ENCODE measurements at places on chromosomes 2 and 18.

- DNase-seq, result no peak
Observed at GRCh38 chr2:219957820-219958219, 330.4 kb downstream of the SLC4A3 start.

GRCh38 chr2:220703279-220703678 lies 868.8 kb downstream of the EPHA4 start:
- no peak for DNase-seq

DNA sequence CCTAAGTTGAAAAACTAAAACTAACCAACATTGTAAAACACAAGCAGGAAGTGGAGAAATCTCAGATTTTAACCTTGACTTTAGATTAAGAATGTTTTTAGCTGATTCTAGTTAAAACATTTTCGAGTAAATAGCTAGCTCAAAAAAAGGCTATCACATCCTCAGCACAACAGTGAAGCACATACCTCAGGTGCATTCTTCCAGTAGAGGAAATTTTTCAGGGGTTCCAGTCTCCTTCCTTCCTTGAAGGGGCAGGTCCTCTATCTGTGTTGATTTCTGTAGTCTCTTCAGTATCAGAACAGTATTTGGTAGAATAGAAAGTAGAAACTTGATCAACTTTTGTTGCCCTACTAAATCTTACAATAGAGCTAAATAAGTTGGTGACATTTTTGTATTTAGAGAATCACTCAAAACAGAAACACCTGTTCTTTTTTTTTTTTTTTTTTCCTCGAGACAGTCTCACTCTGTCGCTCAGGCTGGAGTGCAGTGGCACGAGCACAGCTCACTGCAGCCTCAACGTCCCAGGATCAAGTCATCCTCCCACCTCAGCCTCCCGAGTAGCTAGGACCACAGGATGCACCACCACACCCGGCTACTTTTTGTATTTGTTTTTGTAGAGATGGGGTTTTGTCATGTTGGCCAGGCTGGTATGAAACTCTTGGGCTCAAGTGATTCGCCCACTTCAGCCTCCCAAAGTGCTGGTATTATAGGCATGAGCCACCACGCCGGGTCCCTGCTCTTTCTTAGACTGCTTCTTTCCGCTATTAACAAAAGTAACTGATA lies 6.9 kb upstream of the GPR155 start:
- DNase-seq, result peak; percentile 19

DNA sequence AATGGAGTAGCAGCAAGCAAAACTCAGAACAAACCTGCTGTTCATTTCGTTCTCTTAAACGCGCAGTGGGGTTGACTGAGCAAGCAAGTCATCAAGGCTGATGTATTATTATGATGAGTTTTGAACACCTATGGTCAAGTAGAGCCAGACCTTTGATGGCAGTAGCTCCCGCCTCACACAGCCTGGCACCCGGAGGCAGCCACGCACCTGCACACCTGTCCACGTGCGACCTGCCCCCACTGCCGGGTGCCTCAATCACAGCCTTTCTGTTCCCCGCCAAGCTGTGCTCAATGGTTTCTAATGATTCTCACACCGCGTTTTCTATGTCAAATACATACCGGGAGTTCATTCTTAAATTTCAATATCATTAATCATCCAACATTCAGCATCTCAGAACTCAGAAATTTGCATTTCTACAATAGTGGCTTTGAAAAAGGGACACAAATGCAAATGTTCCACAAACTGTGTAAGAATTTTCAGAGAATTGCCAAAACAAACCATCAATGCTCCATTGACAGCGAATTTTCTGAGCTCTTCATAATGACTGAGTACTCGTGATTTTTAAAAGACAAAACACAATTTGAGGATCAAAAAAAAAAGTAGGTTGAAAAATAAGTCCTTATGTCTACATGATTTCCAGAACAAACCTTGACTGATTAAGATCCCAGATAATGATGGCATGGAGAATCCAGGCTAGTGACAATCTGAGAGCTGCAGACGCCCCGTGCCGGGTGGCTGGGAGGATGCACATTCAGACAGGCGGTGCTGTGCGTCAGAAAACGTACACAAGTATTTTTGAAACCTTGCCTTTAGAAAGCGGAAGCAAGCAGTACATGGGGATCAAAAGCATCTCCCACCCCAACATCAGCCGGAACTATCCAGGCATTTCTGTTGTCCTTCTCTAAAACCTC lies 56.6 kb downstream of the HDAC4 start:
- no peak for DNase-seq

DNA sequence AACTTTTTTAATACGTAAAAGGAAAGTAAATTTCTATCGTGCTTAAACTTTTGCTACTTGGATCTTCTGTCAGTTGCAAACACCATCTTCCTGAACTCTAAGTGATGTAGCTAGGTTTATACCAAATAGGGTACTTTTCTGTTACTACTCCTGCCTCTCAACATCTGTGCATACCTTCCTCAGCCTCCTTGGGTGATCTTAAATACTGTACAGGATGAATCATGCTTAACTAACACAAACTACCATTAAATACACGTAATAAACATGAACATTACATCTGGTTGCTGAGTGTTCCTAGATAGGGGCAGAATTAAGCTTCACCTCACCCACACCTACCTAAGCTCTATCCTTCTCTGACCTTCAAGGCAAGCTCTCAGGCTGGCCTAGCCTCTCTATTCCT lies 398.0 kb downstream of the TXNL1 start:
- no peak for DNase-seq

DNA sequence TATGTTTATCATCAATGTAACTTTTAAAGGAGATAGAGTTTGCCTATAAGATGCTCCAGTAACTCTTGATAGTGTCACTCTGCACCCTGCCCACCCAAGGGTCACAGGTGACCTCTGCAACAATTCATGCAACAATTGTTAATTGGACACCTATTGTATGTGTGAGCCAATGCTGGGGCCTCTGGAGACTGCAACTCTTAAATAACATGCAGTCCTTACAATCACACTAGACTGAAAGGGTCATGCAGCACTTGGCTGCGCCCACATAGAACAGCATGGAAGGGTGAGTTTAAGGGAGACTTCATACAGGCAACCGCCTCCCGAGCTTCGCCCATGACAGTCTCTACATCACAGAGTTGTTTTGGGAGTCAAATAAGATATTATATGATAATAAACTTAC lies 137.1 kb upstream of the TWIST2 start:
- no peak for DNase-seq

DNA sequence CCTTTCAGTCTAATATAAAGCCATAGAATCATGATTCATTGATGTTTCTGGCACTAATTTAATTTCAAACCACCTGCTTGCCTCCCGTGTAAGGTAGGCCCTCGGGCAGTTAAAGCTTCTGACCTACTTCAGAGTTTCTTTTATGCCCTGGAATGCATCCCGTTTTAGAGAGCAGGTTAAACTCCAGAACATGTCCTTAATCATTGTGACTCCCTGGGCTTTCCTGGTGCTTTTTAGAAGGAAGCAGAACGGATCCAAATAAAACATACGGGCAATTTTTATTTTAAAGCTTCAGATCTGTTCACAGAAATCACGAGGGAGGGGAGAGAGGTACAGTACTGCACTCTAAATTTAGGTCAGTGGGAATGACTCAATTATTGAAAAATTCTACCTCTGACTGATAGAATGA lies 134.8 kb downstream of the GCA start:
- DNase-seq, result no peak

DNA sequence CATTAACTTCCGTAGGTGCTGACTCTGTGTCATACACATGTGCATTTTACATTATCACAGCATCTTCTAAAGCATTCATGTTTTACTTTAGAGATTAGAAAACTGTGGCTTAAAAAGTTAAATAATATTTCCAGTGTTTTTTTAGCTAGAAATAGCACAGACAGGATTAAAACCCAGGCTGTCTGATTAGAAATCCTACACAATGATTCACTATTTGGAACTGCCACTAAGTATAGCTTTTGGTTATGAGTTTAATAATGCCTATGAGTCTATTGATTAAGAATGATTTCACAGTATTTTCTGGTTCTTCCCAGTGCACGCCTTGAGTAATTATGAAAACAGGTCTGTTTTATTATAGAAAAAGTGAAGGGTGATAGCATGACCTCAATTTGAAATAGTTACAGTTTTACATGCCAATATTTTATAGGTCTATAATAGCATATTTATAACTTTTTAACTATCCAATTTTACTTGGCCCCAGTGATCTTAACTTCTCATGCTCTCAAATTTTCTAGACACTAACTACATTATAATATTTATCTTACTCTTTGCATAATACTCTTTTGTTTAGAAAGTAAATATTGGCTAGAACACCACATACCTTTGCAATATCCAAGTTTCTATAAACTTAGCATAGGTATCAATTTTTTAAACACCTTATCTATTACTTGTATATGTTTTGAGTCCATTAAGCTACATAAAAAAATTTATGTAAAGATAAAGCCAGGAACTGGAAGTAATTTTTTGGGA lies 313.2 kb downstream of the RND3 start:
- no peak for DNase-seq

DNA sequence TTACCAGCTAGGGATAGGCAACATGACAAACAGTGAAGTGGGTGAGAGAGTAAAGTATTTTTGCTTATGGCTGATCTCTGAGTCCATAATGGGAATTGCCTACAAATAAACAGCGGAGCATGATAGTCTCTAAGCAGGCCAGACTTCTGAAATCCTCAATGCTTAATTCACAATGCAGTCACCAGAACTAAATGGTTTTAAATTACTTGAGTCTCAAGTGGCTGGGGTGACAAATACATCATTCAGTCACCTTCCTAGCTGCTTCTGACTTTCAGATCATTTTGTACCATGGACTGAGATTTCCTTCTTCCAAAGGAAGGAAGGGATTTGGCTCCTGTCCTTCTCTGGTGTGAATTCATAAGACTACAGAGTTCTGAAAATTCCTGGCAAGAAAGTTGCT lies 82.8 kb upstream of the RMP24 start:
- DNase-seq, result no peak

GRCh38 chr2:241460631-241461030 lies 47.8 kb downstream of the STK25 start:
- DNase-seq, result no peak

- DNase-seq, result no peak
Observed at GRCh38 chr18:24837066-24837465, 376.6 kb downstream of the HRH4 start.

DNA sequence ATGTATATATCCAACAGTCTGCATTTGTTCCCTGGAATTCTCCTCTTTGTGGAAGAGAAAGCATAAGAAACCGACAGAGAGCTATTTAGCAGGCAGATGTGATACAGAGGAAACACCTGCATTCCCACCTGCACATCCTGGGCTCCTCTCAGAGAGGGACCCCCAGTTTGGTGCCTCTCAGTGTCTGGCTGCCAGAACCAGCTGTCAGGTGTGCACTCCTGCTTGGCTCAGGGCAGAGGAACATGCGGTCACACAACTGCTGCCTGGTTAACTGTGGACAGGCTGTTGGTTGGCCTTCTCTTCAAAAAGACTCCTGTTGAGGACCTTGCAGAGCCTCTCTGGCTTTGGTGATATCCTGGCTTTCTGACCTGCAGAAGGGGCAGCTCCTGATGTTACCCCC lies 54.6 kb downstream of the ITGB6 start:
- no peak for DNase-seq

DNA sequence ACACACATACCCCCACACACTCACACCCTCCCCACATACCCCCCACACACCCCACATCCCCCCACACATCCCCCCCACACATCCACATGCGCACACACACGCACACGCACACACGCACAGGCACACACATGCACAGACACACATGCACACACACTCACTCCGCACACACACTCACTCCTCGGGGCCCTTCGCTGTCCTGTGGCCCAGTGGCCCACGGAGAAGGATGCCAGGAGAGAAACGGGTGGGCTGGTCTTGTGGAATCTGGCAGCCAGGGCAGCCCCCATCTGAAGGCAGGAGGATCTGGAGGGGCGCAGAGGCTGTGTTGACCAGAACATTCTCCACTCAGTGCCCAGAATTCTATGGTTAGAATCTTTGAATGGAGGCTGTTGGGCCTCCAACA lies 51.6 kb downstream of the ACAA2 start:
- DNase-seq, result no peak

GRCh38 chr18:62526098-62527025 lies 3.5 kb downstream of the ZCCHC2 start:
- DNase-seq, result peak; percentile 72

DNA sequence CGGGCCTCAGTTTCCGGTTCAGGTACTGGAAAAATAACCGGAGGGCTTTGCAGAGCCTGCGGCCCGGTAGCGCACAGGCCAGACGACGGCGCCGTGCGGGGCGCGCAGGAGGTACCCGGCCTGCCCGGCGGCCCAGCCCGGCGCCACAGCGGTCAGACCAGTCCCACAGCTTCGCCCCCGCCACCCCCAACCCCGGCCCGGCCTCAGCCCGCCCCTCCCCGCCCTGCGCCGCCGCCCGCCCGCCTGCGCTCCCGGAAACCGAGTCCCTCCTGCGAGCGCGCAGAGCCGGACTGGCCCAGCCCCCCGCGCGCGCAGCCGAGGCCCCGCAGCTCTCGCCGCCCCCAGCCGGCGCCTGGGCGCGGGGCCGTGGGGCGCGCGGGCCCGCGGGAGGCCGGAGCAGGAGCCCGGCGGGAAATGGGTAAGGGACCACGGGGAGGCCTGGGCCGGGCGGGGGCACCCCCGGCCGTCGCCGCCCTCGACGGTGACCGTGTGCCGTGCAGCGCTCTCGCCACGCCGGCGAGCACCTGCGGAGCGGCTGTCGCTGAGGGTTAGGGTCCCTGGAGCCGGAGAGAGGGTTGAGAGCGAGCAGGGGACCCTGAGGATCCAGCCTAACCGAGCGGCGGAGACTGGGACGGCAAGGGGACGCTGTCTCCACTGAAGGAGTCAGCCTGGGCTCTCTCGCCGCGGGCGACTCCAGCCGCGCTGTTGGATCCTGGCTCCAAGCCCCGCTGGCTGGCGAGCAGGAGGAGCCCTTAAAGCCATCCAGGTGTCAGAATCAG lies 16.5 kb upstream of the PSD4 start:
- peak; percentile 55 for DNase-seq

GRCh38 chr2:137185378-137186078 lies 420.2 kb downstream of the THSD7B start:
- no peak for DNase-seq

- no peak for DNase-seq
Observed at GRCh38 chr2:112779598-112779997, 4.7 kb downstream of the IL1A start.

Data from activated CD4-positive, alpha-beta T cell treated with anti-CD3 and anti-CD28 coated beads, Interleukin-2, amount 10 ng/mL, durations not matched to agents 7 days and 5 days (primary cell).